ENCODE measurements at places on chromosomes 3 and 15.

DNA sequence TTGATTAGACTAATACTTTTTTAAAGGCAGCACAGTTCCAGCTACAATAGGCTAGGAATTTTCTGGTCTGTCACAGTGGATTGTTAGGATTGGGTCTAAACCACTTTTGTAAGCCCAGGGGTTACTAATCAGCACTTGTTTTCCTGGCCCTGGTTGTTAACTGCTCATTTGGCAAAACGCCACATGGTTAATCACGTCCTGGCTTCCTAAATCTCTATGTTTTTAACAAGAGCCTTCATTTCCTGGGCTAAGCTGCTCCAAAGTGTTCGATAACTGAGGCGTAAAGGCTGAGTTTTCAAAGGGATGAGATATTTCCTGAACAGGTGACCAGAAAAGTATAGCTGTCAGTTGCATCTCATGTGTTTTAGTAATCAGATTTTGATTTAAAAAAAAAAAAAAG is 38.9 kb upstream of the CLRN1 start:
- no peak for DNase-seq

GRCh38 chr3:14539742-14540491 is at the start of gene GRIP2:
Gene GRIP2, minus strand, starts transcription at chr3:14540342. Its CDS starts 34 bp downstream, at chr3:14540308.
- no peak for DNase-seq

DNA sequence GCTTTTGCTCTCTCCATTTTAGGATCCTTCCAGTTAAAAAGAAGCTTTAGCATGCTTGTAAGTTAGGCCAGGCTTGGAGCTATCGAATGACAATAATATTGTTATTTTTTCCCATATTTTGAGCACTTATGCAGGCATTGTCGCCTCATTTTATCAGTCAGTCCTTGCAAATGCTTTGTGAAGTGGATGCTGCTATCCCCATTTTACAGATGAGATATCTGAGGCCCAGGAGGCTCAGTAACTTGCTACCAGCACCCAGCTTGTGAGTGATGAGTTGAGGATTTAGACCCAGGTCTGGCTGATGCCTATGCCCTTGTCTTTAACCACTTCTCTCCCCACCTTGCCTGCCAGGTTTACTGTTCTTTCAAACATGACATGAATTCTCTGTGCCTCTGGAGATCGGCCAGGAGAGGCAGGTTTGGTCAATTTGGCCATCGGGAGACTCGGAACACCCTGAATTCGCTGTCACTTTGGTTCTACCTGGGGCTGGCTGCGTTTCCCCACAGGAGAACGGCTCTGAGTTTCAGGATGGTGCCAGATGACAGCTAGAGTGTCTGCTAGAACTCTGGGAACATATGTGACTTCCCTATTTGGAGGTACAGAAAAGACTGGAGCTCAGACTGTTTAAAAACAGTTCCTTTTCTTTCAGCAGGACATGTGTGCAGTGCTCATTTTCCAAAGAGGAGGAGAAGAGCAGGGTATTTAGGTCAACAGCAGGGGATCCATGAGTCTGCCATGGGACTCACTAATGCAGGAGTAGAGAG is 25.5 kb upstream of the ZNF710 start:
- DNase-seq, result no peak

DNA sequence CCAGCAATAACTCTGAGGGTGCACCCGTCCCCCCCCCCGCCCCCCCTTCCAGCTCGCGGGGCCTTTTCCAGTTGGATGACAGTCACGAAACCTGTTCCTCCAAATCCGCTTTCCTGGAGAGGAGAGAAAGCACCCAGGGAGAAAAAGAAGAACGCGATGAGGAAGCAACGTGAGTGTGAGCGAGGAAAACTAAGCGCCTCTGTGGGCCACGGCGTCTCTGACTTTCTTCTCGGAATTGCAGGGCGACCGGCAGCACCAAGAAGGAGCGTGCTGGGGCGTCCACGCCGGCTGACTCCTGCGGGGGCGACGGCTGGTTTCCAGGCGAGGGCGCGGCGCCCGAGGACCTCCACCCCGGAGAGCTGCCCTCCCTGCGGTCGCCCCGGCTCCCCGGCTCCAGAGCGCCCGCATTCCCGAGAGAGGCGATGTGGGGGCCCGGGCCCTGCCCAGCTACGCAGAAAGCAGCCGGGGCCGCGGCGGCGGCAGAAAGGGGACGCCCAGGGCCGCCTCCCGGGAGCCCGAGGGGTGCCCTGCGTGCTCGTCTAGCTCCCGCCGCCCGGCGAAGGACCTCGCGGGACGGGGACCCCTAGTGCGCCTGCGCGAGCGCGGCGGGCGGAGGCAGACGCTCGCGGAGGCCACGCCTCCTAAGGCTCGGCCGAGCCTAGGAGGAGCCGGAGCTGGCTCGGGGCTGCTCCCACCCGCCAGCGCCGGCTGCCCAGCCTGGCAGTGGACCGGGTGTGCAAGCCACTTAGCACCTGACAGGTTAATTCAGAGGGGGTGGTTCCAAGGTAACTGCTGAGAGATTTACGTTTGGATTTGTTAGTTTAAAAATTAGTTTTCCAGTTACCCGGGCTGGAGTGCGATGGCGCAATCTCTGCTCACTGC is 15.3 kb upstream of the ADIPOQ start:
- peak; percentile 88 for DNase-seq

GRCh38 chr3:62451211-62451887 is 78.0 kb upstream of the FEZF2 start:
- no peak for DNase-seq

GRCh38 chr3:20546636-20547035 is 360.6 kb upstream of the SGO1 start:
- no peak for DNase-seq

DNA sequence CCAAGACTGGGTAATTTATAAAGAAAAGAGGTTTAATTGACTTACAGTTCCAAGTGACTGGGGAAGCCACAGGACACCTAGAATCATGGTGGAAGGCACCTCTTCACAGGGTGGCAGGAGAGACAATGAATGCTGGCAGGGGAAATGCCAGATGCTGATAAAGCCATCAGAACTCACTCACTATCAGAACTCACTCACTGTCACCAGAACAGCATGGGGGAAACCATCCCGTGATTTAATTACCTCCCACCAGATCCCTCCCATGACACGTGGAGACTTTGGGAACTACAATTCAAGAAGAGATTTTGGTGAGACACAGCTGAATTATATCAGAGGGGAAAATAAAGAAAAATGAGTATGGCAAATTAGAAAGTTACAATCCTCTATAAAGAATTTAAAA is 310.9 kb downstream of the BCHE start:
- DNase-seq, result no peak

DNA sequence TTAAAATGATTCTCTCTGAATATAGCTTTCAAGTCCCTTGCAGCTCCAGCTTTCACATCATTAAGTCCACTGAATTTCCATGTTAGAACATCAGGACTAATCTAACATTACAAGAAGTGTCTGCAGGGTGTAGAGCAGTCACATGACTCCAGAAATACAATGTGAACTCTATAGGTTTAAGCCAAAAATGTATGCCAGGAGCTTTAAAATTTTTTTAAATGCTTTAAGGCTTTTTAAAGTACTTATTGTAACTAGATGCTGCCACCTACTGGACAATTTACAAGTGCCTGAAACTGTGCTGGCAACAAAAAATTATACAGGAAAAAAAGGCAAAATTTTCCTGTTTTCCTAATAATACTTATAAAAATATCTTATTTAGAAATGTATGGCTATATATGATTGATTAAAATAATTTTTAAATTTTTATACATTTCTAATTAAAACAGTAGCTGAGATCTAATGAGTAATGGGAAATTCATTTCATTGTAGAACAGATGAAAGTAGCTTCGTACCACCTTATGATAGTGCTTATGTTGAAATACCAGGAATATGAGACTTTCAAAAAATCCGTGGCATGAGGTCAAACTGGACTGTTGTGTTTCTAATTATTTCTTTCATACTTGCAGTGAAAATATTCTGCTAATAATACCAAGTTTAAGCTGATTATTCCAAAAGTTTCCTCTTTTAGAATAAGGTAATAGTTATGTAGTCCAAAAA is 25.7 kb downstream of the FSIP1 start:
- DNase-seq, result peak; percentile 67

GRCh38 chr15:61480863-61481262 is 251.8 kb upstream of the RORA start:
- DNase-seq, result no peak

DNA sequence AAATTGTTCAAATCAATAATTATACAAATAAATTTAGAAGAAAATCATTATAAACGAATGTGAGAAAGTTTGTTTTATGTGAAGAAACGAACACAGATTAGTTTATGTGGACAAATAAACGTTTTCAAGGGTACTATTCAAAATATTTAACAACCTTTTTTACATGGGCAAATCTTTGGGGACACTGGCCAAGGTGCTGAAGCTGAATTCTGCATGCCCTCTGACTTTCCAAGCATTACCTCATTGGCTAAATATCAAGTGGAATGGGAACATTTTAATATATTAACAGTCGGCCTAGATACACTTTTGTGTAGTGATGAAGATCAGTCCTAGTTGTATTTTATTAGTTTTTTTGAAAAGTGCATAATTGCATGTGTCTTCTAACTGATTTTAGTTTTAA is 636.4 kb upstream of the DPPA4 start:
- DNase-seq, result no peak

GRCh38 chr3:196238612-196239560 is 22.6 kb downstream of the SLC51A start:
- no peak for DNase-seq

DNA sequence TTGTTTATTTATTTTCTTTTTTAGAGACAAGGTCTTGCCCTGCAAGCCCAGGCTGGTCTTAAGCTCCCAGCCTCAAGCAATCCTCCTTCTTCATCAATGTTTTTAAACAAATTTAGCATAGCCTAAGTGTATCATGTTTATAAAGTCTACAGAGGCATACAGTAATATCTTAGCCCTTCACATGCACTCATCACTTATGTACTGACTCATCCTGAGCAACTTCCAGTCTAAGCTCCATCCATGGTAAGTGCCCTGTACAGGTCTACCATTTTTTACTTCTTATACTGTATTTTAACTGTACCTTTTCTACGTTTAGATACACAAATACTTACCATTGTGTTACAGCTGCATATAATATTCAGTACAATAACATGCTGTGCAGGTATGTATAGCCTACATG is 860.0 kb downstream of the FHIT start:
- DNase-seq, result no peak

GRCh38 chr3:153547970-153548369 is 385.9 kb downstream of the RAP2B start:
- DNase-seq, result no peak

- no peak for DNase-seq
Measured at GRCh38 chr3:185724251-185724650, 100.6 kb downstream of the IGF2BP2 start.

DNA sequence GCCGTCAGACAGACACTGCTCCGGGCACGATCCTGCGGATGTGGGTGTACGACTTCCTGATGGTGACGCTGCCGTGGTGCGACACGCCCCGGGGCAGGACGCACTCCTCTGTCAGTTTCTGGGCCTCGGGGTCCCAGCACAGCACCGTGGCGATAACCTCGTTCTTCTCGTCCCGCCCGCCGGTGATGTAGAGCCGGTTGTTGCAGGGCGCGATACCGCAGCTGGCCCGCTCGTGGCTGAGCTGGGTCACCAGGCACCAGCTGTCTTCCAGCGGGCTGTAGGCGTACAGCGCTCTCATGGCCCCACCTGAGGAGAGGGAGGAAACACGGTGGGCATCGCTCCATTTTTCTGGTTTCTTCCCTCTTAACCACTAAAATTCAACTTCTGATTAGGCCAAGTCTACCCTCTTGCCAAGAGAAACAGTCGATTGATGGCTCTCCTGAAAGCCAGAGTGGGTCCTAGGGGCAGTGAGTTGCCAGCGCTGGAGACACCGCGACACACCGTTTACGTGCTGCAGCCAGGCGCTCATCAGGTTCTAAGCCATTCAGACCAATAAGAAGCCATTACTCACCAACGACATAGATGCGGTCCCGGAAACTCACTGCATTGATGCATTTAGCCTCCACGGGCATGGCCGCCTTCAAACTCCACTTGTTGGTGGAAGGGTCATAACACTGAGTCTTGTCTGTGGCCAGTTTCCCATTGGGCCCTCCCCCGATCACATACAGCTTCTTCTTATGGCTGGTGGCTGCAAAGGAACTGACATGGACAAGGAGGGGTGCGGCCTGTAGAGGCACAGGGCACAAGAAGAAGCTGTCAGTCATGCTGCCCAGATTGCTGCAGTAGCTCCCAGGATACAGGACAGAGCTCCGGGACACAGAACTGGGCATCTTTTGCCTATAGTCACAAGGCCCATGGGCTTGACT is 63.3 kb downstream of the KLHL6 start:
- no peak for DNase-seq

DNA sequence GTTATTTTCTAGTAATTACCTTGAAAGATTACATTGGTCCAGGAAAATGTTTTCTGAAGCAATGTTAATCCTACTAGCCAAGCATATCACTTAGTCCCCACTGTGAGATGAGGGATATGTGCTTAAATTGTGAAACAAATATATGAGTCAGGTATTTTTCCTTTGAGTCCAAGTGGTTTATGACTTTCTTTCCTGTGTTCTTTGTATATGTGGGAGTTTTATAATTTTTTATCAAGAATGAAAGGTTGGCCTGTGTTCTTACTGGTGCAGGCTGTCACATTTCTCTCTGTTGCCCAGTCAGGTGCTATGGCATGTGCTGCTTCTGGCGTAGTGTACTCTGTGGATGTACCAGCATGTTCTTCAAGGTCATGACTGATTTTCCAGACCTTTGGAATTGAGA is 147.4 kb downstream of the CMSS1 start:
- no peak for DNase-seq

- DNase-seq, result peak; percentile 56
Measured at GRCh38 chr3:36900474-36901443, 44.1 kb downstream of the TRANK1 start.

- no peak for DNase-seq
Measured at GRCh38 chr3:174020156-174020555, 622.6 kb downstream of the NLGN1 start.

DNA sequence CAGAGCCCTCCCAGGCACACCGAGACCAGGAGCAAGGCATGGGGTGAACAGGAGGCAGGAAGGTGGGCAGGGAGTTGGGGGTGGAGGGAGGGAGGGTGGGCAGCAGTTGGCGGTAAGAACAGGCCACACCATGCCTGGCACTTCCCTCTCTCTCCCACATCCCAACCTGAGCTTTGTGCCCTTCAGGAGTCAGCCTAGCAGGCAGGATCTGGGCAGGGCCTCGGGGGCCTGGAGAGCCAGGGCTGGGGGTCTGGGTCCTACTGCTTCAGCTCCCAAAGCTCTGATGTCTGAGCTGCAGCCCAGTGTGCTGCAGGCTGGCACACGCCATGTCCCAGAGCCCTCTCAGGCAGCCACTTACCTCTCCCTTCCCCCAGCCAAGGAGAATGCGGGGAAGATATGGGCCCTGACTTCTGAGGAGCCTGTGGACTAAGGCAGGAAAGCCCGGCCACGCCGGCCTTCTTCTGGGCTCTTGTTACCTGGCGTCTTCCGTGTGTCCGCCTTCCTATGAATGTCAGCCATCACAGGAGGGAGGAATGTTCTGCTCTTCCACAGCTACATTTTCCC is 2.9 kb upstream of the MYL3 start:
- no peak for DNase-seq

GRCh38 chr3:183730361-183730760 is 32.8 kb downstream of the YEATS2 start:
- DNase-seq, result no peak

GRCh38 chr15:42378011-42378410 is 18.7 kb downstream of the CAPN3 start:
- no peak for DNase-seq

Data from CD4-positive, alpha-beta T cell treated with Interleukin-17A for 1 hour (primary cell).